ENCODE measurements at places on chromosomes 12 and 14. TPM values are rescaled to one million over a fixed set of nuclear protein-coding genes. Genes with fewer than 3 reads are reported as not detected.

DNA sequence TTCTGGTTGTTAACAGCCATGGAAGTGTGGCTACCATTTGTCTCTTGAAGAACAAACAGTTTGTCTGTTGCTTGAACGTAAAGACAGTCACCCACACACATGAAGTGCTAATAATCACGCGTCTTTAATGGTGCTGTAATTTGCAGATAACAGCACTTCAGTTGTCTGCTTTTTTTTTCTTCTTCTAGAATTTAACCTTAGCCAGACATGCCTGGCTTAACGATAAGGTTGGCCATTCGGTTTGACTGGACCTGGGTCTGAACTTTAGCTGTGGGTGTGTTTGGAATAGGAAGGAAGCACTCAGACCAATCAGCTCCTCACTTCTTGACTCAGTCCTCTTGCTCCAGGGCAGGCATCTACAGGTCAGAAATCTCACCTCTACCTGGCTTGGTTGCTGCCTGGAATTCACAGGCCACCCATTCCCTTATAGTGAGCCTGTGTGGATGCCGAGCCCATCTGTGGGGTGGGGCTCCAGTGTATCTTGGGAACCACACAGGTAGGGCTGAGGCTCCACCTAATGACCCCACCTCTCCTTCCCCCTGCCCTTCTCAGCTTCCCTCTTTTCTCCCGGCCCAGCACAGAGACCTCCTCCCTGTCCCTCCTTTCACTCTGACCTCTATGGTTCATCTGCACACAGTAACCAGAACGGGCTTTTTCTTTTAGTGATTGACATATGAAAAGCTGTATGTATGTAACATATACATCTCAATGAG is 246.4 kb upstream of the PWP1 start:
- H3K27ac ChIP-seq, result no peak overlapping the region
- no peak overlapping the region for H3K4me3 ChIP-seq
- peaks cover 9% of the 10 kb centered on the region for H3K4me1 ChIP-seq
- H3K36me3 ChIP-seq, result no peaks in the 10 kb centered on the region
- peaks cover 7% of the 10 kb centered on the region for H3K27me3 ChIP-seq

GRCh38 chr12:13386323-13387039 is 190.0 kb downstream of the EMP1 start:
- no peak overlapping the region for H3K4me3 ChIP-seq
- no peak overlapping the region for H3K27ac ChIP-seq
- DNase-seq, result no peak
- no peaks in the 10 kb centered on the region for H3K36me3 ChIP-seq

Gene RPL10L
- total RNA-seq, result not detected

DNA sequence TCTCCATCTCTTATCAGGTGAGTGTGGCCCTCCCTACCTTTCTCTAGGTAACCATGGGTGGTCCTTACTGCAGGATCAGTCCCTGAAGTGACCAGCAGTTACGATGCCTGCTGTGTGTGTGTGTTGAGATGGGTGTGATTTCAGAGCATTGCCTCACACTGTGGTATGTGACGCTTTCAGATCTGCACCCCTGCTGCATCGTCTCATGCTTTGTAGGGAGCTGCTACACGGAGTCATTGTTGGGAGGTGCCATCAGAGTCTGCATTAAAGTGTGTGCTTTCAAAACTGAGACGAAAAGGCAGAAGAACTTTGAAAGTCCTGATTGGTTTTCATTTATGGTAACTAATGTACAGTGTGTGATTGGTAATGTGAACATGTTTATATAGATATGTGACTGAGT is 150.5 kb downstream of the PELI2 start:
- H3K27ac ChIP-seq, result peak overlapping the region; percentile 48
- peaks cover 65% of the 10 kb centered on the region for H3K4me1 ChIP-seq
- H3K4me3 ChIP-seq, result peak overlapping the region; percentile 55
- H3K36me3 ChIP-seq, result no peaks in the 10 kb centered on the region

DNA sequence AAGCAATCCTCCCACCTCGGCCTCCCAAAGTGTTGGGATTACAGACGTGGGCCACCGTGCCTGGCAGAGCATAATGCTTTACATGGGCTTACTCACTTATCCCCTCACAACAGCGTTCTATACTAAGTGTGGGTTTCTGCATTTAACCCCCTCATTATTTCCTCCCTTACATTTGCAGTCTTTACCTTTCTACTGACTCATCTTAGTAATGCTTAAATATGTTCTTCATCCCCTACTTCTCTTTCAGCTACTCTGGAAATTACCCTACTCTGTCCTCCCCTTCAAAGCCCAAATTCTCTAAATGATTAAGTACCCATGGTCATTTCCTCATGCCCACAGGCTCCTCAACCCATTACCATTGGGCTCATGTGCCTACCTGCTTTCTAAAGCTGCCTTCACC is 40.7 kb downstream of the NKX2-1 start:
- H3K36me3 ChIP-seq, result no peaks in the 10 kb centered on the region
- H3K27ac ChIP-seq, result no peak overlapping the region
- no peak for DNase-seq
- no peak overlapping the region for H3K4me3 ChIP-seq
- peaks cover 19% of the 10 kb centered on the region for H3K4me1 ChIP-seq
- H3K27me3 ChIP-seq, result no peaks in the 10 kb centered on the region

- no peaks in the 10 kb centered on the region for H3K4me1 ChIP-seq
- no peak for DNase-seq
- peaks cover 19% of the 10 kb centered on the region for H3K27me3 ChIP-seq
- H3K27ac ChIP-seq, result no peak overlapping the region
- no peaks in the 10 kb centered on the region for H3K36me3 ChIP-seq
These were observed 59.8 kb upstream of the KCNA1 start for GRCh38 chr12:4849795-4850345.

GRCh38 chr14:66022526-66022925 is 463.6 kb upstream of the CCDC196 start:
- no peaks in the 10 kb centered on the region for H3K27me3 ChIP-seq
- no peak overlapping the region for H3K27ac ChIP-seq

- H3K4me3 ChIP-seq, result no peak overlapping the region
- DNase-seq, result no peak
- H3K27ac ChIP-seq, result peak overlapping the region; percentile 40
- H3K27me3 ChIP-seq, result no peaks in the 10 kb centered on the region
These were observed 449.6 kb upstream of the RGS6 start for GRCh38 chr14:71482671-71483070.

Gene PPP4R4
- total RNA-seq, result 0.16 TPM

GRCh38 chr12:56931474-56931978 is 2.7 kb downstream of the SDR9C7 start:
- no peaks in the 10 kb centered on the region for H3K36me3 ChIP-seq
- H3K27ac ChIP-seq, result no peak overlapping the region
- H3K4me3 ChIP-seq, result no peak overlapping the region
- peak; percentile 34 for DNase-seq
- peaks cover 6% of the 10 kb centered on the region for H3K4me1 ChIP-seq

- DNase-seq, result peak; percentile 42
- H3K27ac ChIP-seq, result peak overlapping the region; percentile 96
- peaks cover 10% of the 10 kb centered on the region for H3K36me3 ChIP-seq
- H3K27me3 ChIP-seq, result peaks cover 2% of the 10 kb centered on the region
- H3K4me1 ChIP-seq, result peaks cover 19% of the 10 kb centered on the region
These were observed 871 bp upstream of the COQ5 start for GRCh38 chr12:120529641-120530417.

Gene PLD4
- 0.05 TPM for total RNA-seq

- no peak overlapping the region for H3K27ac ChIP-seq
- no peaks in the 10 kb centered on the region for H3K4me1 ChIP-seq
- DNase-seq, result peak; percentile 1
These were observed 16.6 kb downstream of the MGP start for GRCh38 chr12:14868916-14869506.

Gene WASHC3
- total RNA-seq, result 54.8 TPM

GRCh38 chr12:132602572-132603239 is 7.7 kb downstream of the LRCOL1 start:
- peaks cover 8% of the 10 kb centered on the region for H3K4me1 ChIP-seq
- no peaks in the 10 kb centered on the region for H3K36me3 ChIP-seq
- DNase-seq, result no peak
- H3K27me3 ChIP-seq, result peaks cover 26% of the 10 kb centered on the region
- no peak overlapping the region for H3K27ac ChIP-seq

- peaks cover 17% of the 10 kb centered on the region for H3K36me3 ChIP-seq
- H3K4me3 ChIP-seq, result no peak overlapping the region
- H3K27ac ChIP-seq, result no peak overlapping the region
These were observed 133.2 kb downstream of the RAD51B start for GRCh38 chr14:67952786-67953185.

Gene UNC79
- not detected for total RNA-seq

Gene SPTSSA
- total RNA-seq, result 15.2 TPM

Gene C12orf50
- total RNA-seq, result not detected

- H3K27me3 ChIP-seq, result no peaks in the 10 kb centered on the region
- DNase-seq, result no peak
- H3K27ac ChIP-seq, result peak overlapping the region; percentile 98
- H3K36me3 ChIP-seq, result no peaks in the 10 kb centered on the region
These were observed 271 bp downstream of the DNAI7 start for GRCh38 chr12:25194722-25195055.

GRCh38 chr12:7146228-7146627 is 16.1 kb downstream of the CLSTN3 start:
- H3K4me1 ChIP-seq, result peaks cover 25% of the 10 kb centered on the region
- no peak overlapping the region for H3K27ac ChIP-seq
- H3K4me3 ChIP-seq, result no peak overlapping the region
- DNase-seq, result no peak
- H3K27me3 ChIP-seq, result no peaks in the 10 kb centered on the region

- no peak for DNase-seq
- no peak overlapping the region for H3K27ac ChIP-seq
- no peaks in the 10 kb centered on the region for H3K4me1 ChIP-seq
- no peaks in the 10 kb centered on the region for H3K36me3 ChIP-seq
- peaks cover 39% of the 10 kb centered on the region for H3K27me3 ChIP-seq
These were observed 1.7 kb downstream of the PRMT8 start for GRCh38 chr12:3492793-3493042.

GRCh38 chr12:102638777-102639176 is 158.4 kb upstream of the IGF1 start:
- H3K27me3 ChIP-seq, result no peaks in the 10 kb centered on the region
- peak; percentile 47 for DNase-seq
- peak overlapping the region; percentile 69 for H3K27ac ChIP-seq
- H3K4me3 ChIP-seq, result no peak overlapping the region
- peaks cover 63% of the 10 kb centered on the region for H3K4me1 ChIP-seq

Gene HOXC6
- total RNA-seq, result 0.36 TPM

DNA sequence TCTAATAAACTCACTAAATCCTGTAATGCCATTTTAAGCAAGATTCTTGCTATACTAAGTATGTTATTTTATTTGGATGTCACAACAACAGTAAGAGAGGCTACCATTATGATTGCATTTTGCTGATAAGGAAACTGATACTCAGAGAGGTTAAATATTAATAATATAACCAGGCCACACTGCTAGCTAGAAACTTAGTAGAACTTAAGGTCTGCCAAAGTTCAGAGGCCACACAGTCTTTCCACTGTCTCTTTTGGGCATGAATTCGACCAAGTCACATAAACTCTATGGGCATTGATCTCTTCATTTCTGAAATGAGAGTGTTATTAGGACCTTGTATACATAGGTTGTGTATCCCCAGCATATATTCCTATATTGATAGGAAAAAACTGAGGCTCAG is 147.9 kb downstream of the SYNE2 start:
- no peak overlapping the region for H3K4me3 ChIP-seq
- H3K27me3 ChIP-seq, result no peaks in the 10 kb centered on the region
- H3K36me3 ChIP-seq, result no peaks in the 10 kb centered on the region
- DNase-seq, result no peak
- H3K4me1 ChIP-seq, result peaks cover 20% of the 10 kb centered on the region

Gene GNB3
- 5.6 TPM for total RNA-seq

DNA sequence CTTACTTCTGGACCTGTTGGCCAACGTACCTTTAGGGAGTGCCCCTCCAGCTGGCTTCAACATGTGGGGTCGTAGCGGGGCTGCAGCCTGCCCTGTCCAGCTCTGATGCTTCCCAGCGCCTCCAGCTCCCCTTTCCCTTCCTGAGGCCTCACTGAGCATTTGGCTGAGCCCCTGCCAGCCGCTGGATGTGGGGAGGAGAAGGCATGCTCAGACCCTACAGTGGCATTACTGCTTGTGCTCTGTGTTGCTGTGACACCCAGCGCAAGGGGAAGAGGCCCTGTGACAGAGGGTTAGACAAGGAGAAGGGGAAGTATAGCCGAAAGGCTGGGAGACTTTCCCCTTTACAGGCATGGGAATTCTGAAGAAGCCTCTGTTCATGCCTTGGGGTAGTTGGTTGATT is 145.9 kb downstream of the PRKCH start:
- H3K4me3 ChIP-seq, result no peak overlapping the region
- H3K27ac ChIP-seq, result no peak overlapping the region
- H3K36me3 ChIP-seq, result peaks cover 9% of the 10 kb centered on the region
- no peaks in the 10 kb centered on the region for H3K27me3 ChIP-seq

DNA sequence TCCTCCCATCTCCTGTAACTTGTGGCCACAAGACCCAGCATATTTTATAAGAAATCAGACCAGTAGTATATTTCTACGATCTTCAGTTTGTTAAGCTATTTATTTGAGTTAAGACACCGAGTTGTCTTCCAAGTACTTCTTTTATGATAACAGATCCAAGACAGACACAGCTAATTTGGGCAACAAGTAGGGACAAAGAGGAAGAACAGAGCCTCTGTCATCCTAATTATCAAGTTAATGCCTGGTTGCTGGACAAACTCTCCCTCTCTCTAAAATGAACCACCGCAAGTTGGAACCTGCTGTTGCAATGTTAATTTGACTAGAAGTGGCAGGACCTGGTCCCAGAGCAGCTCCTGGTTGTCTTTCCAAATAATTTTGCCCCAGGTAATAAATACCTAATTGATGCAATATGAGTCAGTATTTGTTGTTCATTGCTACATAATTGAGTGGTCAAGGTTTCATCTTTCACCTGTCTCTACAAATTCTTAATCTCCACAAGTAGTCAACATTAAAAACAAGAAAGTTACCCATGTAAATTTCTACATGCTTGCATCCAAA is 323.7 kb downstream of the PAWR start:
- DNase-seq, result no peak
- H3K36me3 ChIP-seq, result no peaks in the 10 kb centered on the region
- H3K4me1 ChIP-seq, result peaks cover 16% of the 10 kb centered on the region
- H3K27me3 ChIP-seq, result no peaks in the 10 kb centered on the region

- H3K4me3 ChIP-seq, result peak overlapping the region; percentile 97
- H3K27ac ChIP-seq, result peak overlapping the region; percentile 81
- H3K27me3 ChIP-seq, result no peaks in the 10 kb centered on the region
- peaks cover 46% of the 10 kb centered on the region for H3K4me1 ChIP-seq
- peak; percentile 16 for DNase-seq
These were observed 1.3 kb downstream of the RASSF3 start for GRCh38 chr12:64611341-64612284.
